ENCODE measurements at places on chromosomes 6 and 20. TPM values are rescaled to one million over a fixed set of nuclear protein-coding genes. Genes with fewer than 3 reads are reported as not detected.

Gene KCNQ2
- not detected for total RNA-seq

DNA sequence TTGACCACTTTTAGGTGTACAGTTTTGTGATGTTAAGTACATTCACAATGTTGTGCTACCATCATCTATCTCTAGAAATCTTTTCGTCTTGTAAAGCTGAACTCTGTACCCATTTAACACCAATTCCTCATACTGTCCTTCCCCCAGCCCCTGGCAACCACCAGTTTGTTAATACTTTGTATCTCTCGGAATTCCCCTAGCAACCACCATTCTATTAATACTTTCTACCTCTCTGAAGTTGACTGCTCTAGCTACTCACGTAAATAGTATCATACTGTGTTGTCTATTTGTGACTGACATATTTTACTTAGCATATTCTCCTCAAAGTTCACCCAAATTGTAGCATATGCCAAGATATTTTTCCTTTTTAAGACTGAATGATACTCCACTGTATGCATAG, 82.3 kb upstream of the CLDN20 start:
- peaks cover 7% of the 10 kb centered on the region for H3K4me1 ChIP-seq
- H3K27ac ChIP-seq = no peak overlapping the region
- H3K4me3 ChIP-seq = no peak overlapping the region
- H3K27me3 ChIP-seq = no peaks in the 10 kb centered on the region
- no peaks in the 10 kb centered on the region for H3K36me3 ChIP-seq
- DNase-seq = no peak

Gene GTSF1L
- not detected for total RNA-seq

- no peak overlapping the region for H3K27ac ChIP-seq
- H3K27me3 ChIP-seq = peaks cover 4% of the 10 kb centered on the region
- no peaks in the 10 kb centered on the region for H3K36me3 ChIP-seq
- H3K4me3 ChIP-seq = no peak overlapping the region
- no peaks in the 10 kb centered on the region for H3K4me1 ChIP-seq
- DNase-seq = no peak
These were observed 177.6 kb downstream of the UST start for GRCh38 chr6:148924226-148925012.

Gene UNC5CL
- total RNA-seq = 1.1 TPM

DNA sequence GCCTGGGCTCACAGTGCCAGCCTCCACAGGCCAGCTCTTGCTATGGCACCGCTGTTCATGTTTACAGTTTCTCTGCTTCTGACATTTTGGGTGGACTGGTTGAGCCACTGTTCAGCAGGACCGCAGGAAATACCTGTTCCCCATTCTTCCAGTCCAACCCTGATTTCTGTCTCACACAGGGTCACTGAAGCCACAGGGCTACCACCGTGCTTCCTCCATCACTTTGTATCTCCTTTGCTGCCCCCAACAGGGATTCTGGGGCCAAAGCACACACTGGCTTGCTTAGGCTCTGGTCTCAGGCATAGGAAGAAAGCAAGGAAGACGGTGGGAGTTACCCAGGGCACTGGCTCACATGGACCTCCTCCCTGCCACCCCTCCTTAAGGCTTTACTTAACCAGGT, 164.5 kb downstream of the UNC5CL start:
- DNase-seq = no peak
- H3K4me1 ChIP-seq = no peaks in the 10 kb centered on the region

DNA sequence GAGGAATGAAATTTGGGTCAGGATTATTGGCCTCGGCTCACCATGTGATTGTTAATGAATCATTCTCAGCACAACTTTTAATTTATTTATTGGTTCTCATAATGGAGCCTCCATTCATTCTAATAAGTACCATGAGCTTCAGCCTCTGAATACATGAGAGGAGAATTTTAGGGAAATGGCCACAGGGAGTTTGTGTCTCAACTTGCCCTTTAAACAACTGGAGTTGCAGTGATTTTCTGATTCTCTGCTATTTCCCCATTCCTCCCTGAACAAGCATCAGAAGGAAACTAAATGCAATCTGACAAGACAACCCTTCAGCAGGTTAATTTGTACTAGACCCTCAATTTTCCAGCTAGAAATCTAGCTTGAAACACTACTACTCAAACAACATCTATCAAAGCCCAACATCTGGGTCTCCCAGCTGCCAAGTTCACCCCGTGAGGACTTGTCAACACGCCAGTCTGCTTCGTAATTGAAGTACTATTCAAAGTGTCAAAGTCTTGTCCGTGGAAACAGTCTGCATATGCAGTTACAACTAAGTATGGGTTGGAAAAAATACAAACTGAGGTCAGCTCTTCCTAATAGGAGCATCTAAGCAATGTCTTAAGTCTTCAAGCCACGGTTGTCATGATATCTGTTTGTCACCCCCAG, 235.4 kb downstream of the CDH4 start:
- no peaks in the 10 kb centered on the region for H3K36me3 ChIP-seq
- H3K27me3 ChIP-seq = no peaks in the 10 kb centered on the region
- H3K4me1 ChIP-seq = no peaks in the 10 kb centered on the region
- H3K27ac ChIP-seq = no peak overlapping the region
- no peak overlapping the region for H3K4me3 ChIP-seq

- peak overlapping the region; percentile 70 for H3K27ac ChIP-seq
- DNase-seq = peak; percentile 79
- peaks cover 10% of the 10 kb centered on the region for H3K27me3 ChIP-seq
- no peaks in the 10 kb centered on the region for H3K36me3 ChIP-seq
- peaks cover 9% of the 10 kb centered on the region for H3K4me1 ChIP-seq
These were observed 87.8 kb downstream of the DHX35 start for GRCh38 chr20:39049684-39050554.
